ENCODE measurements at places on chromosomes 6 and 20. TPM values are rescaled to one million over a fixed set of nuclear protein-coding genes. Genes with fewer than 3 reads are reported as not detected.
A peak's percentile ranks its signal among the peaks of the same experiment; 100 is the strongest.

GRCh38 chr20:19223640-19224039 lies 11.2 kb downstream of the SLC24A3 start:
- no peak for DNase-seq

DNA sequence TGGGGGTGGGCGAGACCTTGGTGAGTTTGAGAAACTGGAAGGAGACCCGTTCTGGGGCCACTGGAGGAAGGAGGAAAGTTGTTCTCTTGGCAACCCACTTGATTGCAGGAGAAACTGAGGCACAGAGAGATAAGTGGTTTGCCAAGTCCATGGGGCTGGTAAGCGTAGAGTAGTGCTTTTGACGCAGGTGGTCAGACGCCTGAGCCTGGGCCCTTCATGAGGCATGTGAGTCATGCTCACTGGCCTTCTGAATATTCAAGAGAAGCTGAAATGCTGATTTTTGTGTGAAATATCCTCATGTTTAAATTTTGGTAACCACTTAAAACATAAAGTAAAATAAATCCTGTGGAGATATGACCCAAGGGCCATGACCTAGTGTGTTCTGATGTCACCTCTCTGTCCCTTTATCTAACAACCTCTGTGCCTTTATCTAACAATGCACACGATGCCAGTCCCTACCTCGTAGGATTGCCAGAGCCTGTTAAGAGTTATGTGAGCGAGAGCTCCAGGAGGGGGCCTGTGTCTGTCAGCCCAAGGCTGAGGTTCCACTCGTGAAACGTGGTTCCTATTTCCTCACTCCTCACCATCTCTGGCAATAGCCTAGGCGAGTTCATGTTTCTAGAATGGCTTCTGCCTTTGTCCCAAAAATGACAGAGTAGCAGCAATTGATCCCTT lies 32.8 kb upstream of the PMEPA1 start:
- DNase-seq = no peak

Gene PRICKLE4
- polyA plus RNA-seq = 6.4 TPM

DNA sequence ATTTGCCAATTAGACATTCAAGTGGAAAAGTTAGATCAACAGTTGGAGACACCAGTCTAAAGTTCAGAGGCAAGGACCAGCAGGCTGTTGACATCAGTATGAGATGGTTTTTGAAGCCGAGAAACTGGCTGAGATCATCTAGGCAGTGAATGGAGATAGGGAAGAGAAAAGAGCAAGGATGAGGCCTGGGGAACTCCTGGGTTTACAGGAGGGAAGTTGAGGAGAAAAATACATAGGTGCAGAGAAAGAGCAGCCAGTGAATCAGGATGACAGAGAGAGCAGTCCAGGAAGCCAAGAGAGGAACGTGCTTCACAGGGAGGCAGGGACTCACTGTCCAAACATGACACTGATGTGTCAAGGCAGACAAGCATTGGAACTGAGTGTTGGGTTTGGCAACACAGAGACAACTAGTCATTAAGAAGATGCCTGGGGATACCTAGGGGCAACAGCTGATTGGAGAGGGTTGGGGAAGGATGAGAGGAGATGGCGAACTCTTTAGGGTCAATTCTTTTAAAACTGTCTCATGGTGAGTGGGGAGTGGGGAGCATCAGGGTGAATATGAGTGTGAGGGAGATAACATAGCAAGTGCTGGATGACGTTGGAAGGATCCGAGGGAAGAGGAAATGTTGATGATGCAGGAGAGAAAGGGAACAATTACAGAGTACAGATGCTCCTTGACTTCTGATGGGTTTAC lies 13.2 kb upstream of the SALL4 start:
- no peak for DNase-seq

Gene ANKRD6
- 16.0 TPM for polyA plus RNA-seq

- DNase-seq = peak; percentile 48
Measured at GRCh38 chr6:4280707-4281106, 145.3 kb upstream of the ECI2 start.

DNA sequence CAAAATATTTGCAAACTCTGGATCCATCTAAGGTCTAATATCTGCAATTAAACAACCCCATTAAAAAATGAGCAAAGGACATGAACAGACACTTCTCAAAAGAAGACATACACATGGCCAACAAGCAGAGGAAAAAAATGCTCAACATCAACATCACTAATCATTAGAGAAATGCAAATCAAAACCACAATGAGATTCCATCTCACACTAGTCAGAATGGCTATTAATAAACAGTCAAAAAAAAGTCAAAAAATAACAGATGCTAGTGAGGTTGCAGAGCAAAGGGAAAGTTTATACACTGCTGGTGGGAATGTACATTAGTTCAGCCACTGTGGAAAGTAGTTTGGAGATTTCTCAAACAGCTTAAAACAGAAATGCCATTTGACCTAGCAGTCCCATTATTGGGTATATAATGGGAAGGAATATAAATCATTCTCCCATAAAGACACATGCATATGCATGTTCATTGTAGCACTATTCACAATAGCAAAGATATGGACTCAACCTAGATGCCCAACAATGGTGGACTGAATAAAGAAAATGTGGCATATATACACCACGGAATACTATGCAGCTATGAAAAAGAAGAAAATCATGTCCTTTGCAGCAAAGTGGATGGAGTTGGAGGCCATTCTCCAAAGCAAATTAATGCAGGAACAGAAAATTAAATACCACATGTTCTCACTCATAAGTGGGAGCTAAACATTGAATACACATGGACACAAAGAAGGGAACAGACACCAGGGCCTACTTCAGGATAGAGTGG lies 9.1 kb downstream of the ZNFX1 start:
- peak; percentile 49 for DNase-seq

DNA sequence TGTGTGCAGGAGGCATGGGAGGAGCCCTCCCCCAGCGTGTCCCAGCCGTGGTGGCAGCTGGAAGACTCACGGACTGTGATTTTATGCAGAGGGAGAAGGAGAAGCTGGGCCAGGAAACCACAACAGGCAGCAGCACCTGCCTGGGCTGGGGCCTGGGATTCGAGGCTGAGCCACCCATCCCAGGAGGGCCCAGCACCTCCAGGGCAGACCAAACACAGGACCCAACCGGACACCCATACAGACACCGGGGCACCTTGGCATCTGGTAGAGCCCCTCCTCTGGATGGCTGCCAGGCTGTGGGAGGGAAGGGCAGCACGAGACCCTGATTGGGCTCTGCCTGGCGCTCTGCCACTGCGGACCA lies 41.7 kb upstream of the CHRNA4 start:
- DNase-seq = no peak

DNA sequence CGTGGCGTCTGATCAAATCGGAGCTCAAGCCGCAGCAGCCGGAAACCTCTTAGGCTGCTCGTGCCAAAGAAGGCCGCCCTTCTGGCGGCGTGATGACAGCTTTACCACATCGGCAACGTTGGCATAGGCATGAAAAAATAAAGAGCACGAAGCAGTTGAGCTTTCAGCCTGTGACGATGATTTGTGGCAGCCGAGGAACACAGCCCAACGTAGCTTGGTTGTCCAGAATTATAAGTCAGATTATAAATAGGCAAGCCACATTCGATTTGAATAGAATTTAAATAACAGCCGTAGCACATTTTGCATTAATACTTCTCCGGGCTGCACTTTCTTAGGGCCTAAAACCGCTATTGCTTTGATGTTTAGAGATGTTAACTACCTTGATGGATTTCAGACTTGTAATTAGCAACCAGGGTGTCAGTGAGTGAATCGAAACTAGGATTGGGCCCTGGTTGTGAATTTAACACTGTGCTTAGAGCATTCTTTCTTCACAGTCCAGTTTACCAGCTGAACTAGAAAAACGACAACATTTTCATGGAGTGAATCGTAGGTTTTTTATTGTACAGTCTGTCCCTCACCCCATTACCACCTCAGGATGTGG lies 864 bp upstream of the BCLAF1 start:
- DNase-seq = peak; percentile 69

GRCh38 chr6:116215414-116215813 lies 38.5 kb downstream of the TSPYL4 start:
- DNase-seq = peak; percentile 25

DNA sequence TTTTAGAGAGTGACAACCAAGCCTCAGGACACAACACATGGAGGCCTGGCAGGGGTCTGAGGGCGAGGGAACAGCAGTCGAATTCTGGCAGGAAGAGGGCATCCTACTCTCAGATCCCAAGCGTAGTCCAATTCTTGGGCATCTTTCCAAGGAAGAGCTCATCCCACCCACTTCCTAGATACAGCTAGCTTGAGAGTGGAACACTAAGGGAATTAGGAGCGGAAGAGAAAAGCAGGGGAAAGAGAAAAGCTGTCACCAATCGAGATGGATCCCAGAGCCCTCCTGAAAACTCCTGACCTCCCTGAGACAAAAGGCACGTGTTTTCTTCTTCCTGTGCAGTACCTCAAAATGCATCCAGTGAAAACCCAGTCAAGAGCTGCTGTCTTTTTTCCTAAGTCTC lies 67.1 kb downstream of the GFOD1 start:
- peak; percentile 66 for DNase-seq

DNA sequence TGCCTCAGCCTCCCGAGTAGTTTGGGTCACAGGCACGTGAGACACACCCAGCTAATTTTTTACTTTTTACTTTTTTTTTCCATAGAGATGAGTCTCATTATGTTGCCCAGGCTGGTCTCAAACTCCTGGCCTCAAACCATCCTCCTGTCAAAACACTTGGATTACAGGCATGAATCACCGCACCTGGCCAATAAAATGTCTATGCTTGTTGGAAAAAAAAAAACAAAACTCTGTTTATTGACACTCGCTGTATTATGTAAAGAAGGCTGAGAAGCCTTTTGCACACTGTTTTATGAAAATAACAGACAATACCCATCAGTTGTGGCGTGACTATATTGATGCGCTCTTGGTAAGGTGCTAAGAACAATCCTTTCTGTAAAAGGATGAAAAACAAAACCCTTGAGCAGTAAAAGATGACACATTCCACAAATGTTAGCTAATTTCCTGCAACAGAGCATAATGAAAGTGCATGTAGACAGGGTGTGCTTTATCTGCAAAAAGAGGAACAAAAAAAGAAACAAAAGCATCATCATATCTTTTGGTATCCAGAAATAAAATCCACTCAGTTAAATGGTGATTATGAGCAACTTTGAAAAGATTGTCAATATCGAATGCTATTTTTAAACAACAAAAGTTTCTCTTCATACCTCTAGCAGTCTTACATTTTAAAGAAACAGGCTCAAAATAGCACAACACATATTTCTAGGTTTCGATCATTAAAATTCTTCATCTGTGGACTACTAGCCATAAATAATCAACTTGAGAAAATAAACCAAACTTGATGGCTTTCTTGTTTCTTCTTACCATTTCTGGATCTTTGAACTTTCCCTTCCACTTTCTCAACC lies 108.3 kb upstream of the PHACTR1 start:
- no peak for DNase-seq

- DNase-seq = no peak
Measured at GRCh38 chr6:3312604-3313231, 54.0 kb downstream of the PSMG4 start.

GRCh38 chr20:45701873-45702272 lies at the start of gene WFDC13:
TSS of gene WFDC13 (plus strand) at chr20:45702038. CDS start at chr20:45702124, 86 bp downstream.
- no peak for DNase-seq

DNA sequence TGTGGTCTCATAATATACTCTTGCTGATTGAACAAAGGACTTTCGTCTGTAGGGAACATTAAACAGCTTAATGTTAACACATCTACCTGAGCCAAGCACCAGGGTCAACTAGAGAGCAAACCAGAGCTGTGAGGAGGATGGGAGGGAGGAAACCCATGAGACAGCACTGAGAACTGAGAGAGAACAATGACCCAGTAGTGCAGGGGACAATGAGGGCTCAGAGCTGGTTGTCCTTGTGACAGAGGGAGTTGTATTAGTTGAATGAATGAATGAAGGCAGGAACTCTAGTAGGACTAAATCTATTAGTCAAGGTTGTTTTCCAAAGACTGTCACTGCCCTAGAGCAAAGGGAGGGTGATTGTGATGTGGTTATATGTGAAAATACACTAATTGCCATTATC lies 28.2 kb upstream of the GSTA4 start:
- no peak for DNase-seq

DNA sequence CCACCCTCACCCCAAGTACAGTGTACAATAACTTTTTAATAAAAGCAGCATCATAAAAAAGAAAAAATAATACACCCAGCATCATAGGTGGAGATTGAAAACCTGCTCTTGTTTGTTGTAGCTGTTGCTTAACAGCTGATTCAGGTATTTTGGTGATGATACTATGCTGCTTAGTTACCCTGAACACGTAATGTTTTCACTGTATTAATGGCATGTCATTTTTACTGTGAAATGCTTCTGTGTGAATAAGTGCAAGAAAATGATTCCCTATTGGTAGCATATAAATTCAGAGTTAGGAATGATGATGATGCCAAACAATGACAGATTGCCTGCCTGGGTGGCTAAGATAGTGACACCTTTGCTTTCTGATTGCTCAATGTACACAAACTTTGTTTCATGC lies 405.7 kb downstream of the HDGFL1 start:
- no peak for DNase-seq

- no peak for DNase-seq
Measured at GRCh38 chr20:59837623-59838394, 95.6 kb downstream of the SYCP2 start.

DNA sequence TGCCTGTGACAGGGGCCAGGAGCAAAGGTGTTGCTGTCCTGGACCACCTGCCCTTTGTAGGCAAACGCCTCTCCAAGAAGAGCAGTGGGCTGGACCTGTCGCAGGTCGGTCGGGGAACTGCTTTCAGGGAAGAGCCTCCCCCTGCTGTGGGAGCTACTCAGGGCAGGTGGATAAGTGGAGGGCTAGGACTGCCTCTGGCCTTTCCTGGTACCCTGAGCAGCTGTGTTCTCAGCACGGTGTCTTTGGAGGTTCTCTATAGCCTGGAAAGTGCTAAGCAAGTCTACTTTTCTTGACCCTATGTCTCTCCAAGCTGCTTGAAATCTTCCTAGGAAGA lies 35.0 kb downstream of the BPIFB1 start:
- DNase-seq = no peak

Gene RHAG
- polyA plus RNA-seq = not detected

GRCh38 chr6:125931733-125932450 lies 24.7 kb upstream of the HINT3 start:
- no peak for DNase-seq

- no peak for DNase-seq
Measured at GRCh38 chr20:36120991-36121390, 33.5 kb upstream of the EPB41L1 start.

- DNase-seq = peak; percentile 48
Measured at GRCh38 chr6:10098756-10099528, 315.9 kb downstream of the TFAP2A start.

Gene ESR1
- polyA plus RNA-seq = 4.5 TPM

Gene MLIP
- 42.2 TPM for polyA plus RNA-seq

- DNase-seq = no peak
Measured at GRCh38 chr6:130262008-130262407, 39.3 kb upstream of the SAMD3 start.

GRCh38 chr20:25669826-25670422 lies 26.7 kb downstream of the ZNF337 start:
- peak; percentile 66 for DNase-seq

- no peak for DNase-seq
Measured at GRCh38 chr6:99491171-99491570, 24.1 kb downstream of the USP45 start.

DNA sequence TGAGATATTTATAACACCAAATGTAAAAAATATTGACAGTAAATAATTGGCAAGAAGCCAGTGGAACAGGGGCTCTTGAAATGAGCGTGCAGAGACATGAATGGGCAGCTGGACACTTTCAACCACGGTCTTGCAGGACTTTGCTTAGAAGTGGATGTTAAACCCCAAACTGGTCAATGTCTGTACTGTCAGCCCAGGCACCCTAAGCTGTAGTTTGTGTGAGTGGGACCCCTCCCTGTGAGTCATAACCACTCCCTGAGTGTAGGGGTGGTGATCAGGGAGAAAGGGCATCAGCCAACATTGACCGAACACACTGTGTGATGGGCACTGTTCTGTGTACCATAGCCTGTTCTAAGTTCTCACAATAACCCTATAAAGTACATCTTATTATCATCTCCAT lies 108.6 kb downstream of the FIG4 start:
- no peak for DNase-seq

Gene HLA-DRB1
- 0.74 TPM for polyA plus RNA-seq

Data from cardiac muscle cell (in vitro differentiated cells and primary cell).